ENCODE measurements at places on chromosomes 7 and 10.

- DNase-seq: peak; percentile 96
Measured at GRCh38 chr10:93383562-93383981, 98.6 kb downstream of the MYOF start.

DNA sequence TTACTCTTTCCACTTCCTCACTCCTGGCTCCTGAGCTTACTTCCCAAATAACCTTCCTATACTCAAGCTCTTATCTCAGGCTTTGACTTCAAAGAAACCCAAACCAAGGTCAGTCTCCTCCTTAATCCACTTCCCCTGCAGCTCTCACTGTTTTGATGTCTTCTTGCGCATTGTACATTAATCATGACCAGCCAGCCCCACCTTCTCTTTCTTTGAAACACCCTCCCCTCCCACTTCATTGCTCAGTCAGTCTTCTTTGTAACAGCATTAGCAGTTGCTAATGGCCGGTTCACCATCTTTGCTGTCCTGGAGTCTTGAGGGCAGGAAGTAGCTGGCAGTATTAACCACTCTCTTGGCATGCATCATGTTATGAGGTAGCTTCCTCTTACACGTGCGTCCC lies 57.9 kb upstream of the CHCHD3 start:
- no peak for DNase-seq

DNA sequence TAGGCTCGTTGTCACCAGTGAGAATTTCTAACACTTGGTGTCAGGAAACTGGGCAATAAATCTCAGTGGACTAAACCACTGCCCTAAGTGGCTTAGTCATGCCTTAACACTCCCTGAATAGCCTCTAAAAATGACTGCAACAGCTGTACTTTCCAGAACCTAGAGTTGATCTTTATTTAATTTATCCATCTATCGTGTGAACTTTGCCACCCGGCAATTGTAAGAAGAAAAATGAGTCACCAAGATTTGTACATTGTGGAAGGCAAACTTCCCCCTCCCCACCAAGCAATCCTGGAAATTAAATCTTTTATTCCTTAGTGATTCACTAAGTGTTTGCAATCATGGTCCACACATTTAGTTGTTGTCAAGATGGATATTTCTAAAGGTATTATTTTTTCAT lies 47.1 kb downstream of the NXPH1 start:
- no peak for DNase-seq

GRCh38 chr7:147912946-147913638 lies 677.5 kb upstream of the C7orf33 start:
- DNase-seq: peak; percentile 1

GRCh38 chr10:122265896-122266295 lies 5.2 kb upstream of the BTBD16 start:
- no peak for DNase-seq
